ENCODE measurements at places on chromosomes 2 and 18.

DNA sequence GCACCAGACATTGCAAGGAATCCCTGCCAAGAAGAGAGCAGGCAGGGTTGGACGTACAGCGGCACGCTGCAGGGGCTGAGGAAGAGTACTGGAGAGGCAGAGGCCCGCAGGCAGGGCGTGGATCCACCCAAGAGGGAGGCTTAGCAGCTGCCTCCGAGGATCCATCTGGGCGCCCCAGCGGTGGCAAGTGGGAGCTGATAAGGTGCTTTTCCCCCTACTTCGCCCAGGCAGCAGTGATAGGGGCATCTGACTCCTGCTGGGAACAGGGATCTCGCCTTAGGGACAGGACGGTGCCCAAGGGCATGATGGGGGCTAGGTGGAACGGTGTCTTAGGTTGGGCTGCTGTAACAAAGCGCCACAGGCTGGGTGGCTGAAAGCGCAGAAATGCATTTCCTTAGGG lies 67.4 kb upstream of the HS6ST1 start:
- no peak for DNase-seq

DNA sequence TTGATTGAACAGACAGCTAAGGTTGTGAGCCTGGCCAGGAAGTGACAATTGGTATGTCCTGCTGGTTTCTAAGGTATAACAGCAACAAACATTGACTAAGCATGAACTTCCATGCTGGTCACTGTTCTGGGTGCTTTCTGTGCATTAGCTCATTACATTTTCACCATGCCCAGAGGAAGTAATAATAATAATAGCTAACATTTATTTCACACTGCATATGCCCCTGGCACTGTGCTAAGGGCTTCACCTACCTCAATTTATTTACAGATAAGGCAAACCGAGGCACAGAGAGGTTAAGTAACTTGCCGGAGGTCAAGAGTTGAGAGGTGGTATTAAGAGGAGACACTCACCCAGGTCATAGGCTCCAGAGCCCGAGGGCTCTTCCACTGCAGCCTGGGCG lies 113.6 kb downstream of the PDCL3 start:
- DNase-seq = no peak

GRCh38 chr2:85537600-85538506 lies 1.1 kb upstream of the MAT2A start:
- no peak for DNase-seq

- no peak for DNase-seq
Measured at GRCh38 chr2:65877331-65878010, 445.1 kb upstream of the SPRED2 start.

Data from NCI-H446 treated with DMSO at 0.1 percent for 48 hours (cell line).